ENCODE measurements at places on chromosomes 6 and 20. TPM values are rescaled to one million over a fixed set of nuclear protein-coding genes. Genes with fewer than 3 reads are reported as not detected.

ID1 gene
- 16.9 TPM for total RNA-seq

- no peaks in the 10 kb centered on the region for H3K27me3 ChIP-seq
- no peak for DNase-seq
- H3K4me3 ChIP-seq = no peak overlapping the region
- no peaks in the 10 kb centered on the region for H3K36me3 ChIP-seq
- no peaks in the 10 kb centered on the region for H3K4me1 ChIP-seq
- H3K27ac ChIP-seq = no peak overlapping the region
Observed at GRCh38 chr6:109291902-109292301, 90.4 kb downstream of the CD164 start.

- H3K27ac ChIP-seq = peak overlapping the region; percentile 64
- DNase-seq = no peak
- H3K36me3 ChIP-seq = no peaks in the 10 kb centered on the region
- H3K27me3 ChIP-seq = no peaks in the 10 kb centered on the region
- no peak overlapping the region for H3K4me3 ChIP-seq
Observed at GRCh38 chr6:16480763-16481560, 242.6 kb downstream of the GMPR start.

THBS2 gene
- total RNA-seq = not detected
